CD4-positive, alpha-beta T cell treated with Interleukin-6 for 4 hours (primary cell): ENCODE measurements at places on chromosomes 3 and 15.

GRCh38 chr15:60213377-60214000, 184.3 kb downstream of the ANXA2 start:
- no peak for DNase-seq

DNA sequence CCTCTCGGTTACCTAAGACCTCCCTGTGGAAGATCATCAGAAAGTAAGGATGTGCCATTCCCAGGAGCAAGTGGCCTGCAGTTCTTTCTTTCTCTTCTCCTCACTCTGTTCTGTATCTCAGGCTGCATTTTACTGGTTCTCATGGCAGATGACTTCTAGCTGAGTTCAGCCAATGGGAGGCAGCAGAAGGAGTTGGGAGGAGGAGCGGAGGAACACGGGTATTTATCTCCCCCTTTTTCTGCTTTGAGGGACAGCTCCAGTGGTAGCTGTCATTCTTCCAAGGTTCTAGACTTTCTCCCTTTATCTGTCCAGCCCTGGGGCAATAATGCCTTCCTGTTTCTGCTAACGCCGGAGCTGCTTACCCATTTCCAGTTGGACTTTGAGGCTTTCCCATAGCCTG, 339.9 kb downstream of the NR2F2 start:
- no peak for DNase-seq

DNA sequence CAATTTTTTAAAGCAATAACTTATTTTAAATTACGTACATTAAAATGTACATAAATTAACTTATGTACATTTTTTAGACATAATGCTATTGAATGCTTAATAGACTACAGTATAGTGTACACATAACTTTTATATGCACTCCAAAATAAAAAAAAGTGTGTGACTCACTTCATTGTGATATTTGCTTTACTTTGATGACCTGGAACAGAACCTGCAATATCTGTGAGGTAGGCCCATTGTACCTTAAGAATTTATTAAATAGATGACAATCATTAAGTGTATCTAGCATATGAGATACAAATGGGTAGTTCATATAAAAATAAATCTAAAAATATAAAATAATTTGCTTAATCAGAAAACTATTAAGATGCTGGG, 276.7 kb downstream of the NFKBIZ start:
- no peak for DNase-seq

DNA sequence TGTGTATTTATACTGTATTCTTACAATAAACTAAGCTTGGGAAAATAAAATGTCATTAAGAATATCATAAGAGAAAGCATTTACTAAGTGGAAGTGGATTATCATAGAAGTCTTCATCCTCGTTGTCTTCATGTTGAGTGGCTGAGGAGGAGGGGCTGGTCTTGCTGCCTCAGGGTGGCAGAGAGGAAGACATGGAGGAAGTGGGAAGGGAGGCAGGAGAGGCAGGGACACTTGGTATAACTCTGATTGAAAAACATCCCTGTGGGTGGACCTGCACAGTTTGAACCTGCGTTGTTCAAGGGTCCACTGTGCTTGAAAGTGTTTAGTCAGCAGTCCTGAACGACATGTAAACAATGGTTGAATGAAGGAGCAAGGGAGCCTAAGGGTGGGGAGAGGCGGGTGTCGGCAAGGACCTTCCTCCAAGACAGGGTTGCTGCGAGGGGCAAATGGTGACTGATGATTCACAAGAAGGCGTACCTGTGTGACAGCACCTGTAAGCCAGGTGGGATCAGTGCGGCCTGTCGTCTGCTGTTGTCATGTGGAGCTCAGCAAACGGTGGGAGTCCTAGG, 103.8 kb upstream of the KLF13 start:
- DNase-seq = no peak

- DNase-seq = no peak
Observed at GRCh38 chr3:125077864-125078263, 22.1 kb upstream of the HEG1 start.

DNA sequence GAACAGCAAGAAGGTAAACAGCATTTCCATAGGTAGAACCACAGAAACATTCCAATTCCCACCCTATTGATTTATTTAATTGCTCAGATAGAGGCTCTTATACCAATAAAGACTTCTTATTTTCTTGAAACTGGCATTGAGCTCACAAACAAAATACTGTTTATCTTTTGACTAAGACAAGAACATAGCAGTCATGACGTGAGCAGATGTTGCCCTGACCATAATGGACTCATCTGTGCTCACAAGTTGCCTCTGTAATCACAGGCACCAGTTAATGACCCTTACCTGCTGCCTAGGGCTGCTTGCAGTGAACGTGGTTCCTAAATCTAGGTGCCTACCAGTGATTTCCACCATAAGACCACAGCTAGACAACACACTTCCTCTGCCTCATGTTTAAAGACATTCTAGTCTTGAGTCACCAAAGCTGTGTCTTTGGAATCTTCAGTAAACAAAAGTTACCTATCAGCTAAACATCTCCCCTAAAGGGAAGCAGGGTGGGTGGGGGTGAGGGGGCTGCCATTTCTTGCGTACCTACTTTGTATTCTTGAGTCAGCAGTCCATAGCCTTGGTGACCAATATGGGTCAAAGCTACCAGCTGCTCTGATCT, 2.1 kb downstream of the FYCO1 start:
- peak; percentile 67 for DNase-seq

DNA sequence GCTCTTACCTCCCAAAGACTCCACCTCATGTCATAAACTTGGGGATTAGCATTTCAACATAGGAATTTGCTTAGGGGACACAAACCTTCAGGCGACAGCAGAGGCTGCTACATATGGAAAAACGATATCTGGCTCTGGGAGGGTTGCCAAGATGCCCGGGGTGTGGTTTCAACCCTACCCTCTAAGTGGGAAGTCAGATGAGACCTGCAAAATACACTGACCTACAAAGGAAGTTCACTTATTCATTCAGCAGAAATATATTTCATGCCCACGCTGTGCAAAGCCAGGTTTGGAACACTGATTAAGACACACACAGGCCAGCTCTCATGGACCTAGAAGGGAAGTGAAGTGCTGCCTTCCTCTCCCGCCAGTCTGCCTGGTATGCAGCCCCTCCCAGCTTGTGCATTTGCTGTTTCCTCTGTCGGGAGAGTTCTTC, 239.3 kb downstream of the FEZF2 start:
- DNase-seq = no peak

DNA sequence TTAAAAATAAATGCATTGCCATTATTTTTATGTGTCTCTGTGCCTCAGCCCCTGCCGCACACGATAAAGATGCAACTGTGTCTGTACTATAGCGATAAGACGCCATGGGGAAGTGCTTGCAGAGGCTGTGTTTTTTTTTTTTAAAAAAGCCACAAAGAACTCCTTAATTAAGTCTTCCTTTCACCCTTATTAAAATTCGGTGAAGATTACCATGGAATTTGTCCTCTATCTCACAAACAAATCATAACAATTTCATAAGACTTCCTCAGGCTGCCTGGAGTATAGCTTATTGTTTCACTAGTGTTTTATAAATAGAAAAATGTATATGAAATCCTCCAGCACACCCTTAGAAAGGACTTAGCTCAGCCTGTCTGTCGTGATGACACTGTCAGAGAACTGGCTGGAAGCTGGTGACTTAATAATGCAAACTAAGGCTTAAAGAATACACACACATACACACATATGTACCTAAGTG, 374.8 kb upstream of the SLCO3A1 start:
- DNase-seq = no peak

GRCh38 chr3:25556447-25556846, 108.3 kb downstream of the TOP2B start:
- DNase-seq = no peak

GRCh38 chr15:32970847-32971246, 223.7 kb downstream of the FMN1 start:
- DNase-seq = no peak

DNA sequence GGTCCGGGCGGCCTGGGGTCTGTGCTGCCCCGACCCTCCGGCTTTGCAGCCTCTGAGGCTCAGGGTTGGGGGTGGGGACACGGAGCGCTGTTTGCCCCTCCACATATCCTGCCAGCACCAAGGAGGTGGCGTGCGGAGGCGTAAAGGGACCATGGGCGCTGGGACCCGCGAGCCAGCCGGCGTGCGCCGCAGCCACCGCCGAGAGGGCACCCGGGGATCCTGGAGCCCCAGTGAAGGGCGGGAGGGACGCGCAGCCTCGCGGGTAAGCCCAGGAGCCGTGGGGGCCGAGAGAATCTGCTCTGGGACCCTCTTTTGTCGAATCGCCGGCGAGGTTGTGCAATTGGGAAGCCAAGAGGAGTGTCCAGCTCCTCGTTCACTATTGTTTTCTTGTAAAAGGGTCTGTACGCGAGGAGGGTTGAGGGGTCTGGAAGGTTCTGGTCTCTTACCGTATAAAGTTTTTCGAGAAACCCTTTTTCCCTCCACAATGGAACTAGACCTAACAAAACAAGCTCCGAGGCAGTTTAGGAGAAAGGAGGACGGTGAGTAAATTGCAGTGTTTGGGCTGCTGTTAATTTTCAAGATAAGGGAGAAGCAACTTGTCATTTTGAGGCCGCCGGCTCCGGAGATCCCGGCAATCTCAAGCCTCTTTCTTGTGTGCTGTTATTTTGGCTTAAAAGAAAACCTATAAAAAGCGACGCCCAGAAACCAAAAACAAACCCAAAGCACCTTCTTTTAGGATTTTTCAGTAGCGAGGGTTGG, 29.9 kb upstream of the ST3GAL6 start:
- peak; percentile 7 for DNase-seq

GRCh38 chr3:195075941-195076875, 194.8 kb downstream of the XXYLT1 start:
- DNase-seq = no peak

DNA sequence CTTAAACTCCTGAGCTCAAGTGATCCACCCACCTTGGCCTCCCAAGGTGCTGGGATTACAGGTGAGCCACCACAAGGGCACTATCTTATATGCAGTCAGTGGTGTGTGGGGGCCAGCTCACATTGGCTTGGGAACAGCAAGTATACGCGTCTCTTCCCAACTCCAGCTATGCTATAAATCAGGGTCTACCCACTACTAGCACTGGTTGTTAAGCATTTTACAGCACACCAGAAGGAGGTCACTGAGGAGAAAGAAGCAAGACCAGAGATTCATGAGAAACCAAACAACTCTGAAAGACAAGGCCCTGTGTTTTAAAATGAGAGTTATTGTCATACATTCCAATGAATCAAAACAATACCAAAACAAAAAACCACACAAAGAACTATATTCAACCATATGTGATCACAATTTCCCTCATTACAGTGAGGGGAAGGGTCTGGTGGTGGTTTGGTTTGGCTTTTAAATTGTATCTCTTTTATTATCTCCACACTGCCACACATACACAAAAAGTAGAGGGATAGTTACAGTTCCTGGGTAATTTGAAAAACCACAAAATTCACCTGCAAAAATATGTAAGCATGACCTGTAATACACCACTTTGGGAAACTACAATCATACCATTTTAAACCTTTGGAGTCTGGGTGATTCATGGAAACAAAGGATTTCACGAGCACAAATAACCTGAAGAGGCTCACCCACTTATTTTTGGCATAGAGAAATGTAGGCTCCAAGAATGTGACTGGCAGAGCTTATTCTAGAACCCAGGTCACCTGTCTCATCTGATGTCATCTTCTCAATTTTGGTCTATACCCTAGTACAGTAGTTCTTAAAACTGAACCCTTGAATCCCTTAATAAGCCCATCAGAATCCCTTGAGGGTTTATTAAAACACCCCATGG, 5.2 kb downstream of the MAGI1 start:
- DNase-seq = no peak

DNA sequence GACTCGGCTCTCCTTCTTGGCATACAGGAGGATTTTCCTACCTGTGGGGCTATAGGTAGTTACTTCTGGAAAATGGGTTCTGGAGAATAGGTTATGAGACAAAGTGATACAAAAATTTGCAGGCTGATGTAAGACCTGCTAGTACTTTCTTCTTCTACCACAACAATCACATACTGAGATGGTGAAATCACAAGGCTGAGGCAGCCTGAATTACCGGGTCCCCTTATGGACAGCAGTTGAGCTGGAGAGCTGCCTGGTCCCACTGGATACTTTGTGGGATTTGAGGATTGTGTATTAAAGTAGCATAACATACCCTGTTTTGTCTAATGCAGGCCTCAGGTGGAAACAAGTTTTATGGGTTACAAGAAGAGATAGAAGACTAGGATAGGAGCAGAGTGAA, 86.5 kb upstream of the FAM98B start:
- DNase-seq = no peak

- DNase-seq = no peak
Observed at GRCh38 chr3:105868431-105868741, 426 bp downstream of the CBLB start.

GRCh38 chr3:66588340-66588847, 87.6 kb upstream of the LRIG1 start:
- no peak for DNase-seq

DNA sequence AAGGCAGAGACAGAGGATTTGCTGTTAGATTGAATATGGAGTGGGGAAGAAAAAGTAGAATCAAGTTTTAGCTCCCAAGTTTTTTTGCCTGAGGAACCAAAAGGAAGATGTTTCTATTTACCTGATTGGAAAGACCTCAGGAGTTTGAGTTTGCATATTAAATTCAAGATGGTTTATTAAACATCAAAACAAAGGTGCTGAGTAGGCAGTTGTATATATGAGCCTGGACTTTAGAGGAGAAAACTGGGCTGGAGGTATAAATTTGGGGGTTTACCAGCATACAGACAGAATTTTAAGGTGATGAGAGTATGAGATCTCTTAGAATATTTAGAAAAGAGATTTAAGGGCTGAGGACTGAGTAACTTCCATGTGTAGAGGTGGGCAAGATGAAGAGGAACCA, 38.2 kb downstream of the GMPS start:
- DNase-seq = no peak

DNA sequence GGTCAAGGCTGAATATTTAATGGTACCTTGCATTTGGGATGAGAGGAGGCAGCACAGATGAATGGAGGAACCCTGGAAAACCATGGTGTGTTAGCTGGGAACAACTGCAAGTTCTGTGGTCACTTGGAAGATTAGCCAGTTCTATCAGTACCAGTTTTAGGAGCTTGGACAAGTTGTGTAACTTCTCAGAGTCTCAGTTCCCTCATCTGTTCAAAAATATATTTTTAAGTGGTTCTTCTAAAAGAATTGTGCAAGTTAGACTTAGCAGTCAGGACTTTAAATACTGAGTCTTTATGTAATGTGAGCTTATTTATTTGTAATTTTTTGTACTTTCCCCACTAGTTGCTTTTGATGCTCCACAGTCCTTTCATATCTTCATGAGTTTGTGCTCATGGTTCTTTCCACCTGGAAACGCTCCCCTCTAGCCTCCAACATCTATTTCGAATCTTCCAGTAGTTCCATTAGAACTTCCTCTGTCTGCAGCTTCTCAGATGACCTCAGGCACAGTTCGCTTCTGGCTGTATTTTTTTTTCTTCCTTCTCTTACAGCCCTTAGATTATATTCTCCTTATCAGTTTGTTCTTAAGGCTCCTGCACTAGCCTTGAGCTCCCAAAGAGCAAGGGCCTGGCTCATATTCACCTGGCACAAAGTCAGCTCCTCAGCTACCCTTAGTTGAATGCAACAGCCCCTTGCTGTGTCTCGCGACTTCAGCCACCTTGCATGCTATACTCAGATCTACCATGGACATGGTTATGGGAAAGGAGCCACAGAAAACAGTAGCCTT, 27.1 kb downstream of the ITPR1 start:
- no peak for DNase-seq
